ENCODE measurements at places on chromosomes 11 and 22.

DNA sequence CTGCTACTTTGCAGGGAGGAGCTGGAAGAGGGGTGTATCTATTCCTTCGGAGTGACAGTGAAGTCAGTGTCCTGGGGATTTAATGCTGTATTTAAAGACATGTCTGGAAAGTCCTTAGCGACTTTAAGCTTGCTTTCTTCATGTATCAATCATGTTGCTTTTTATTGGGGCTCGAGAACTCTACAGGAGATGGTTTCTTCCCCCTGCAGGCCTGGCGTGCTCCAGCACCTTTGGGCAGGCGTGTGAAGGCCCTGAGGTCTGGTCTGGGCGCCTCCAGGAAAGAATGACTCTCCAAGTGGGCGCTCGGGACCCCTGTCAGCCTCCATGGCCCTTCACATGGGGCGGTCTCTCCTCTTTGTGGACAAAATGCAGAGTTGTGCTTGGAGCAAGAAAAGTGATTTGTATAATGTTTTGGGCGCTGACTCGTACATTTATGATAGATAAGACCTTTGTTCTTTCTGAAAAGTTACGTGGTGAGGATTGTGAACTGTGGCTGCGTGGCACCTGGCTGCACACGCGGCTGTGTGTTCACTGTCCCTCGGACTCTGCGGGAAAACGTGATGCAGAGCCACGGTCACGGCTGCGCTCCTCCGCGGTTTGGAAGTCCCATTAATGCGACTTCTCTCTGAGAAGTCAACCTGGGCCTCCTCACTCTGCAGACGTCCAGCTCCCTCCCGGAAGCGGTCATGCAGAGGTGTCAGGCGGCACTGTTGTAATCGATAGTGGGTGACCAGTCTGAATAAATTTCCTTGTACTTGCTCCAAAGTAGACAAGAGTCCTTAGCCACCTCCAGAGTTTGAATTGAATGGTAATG lies 282.5 kb downstream of the TBC1D22A start:
- no peak for DNase-seq

DNA sequence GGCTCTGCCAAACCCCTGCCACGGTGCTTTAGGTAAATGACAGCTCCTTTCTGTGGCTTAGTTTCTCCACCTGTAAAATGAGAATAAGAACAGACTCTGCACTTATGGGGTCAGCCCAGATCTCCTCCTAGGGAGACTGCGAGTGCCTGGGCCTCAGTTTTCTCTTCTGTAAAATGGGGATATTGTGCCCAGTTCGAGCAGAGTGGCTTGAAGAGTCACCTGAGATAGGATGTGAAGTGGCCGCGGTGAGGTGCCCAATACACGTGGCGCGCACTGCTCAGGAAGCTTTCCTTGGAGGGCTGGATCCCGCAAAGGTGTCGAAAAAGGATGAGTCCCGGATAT lies 473 bp upstream of the EMID1 start:
- no peak for DNase-seq

GRCh38 chr11:116376547-116376946 lies 396.2 kb downstream of the BUD13 start:
- no peak for DNase-seq

- no peak for DNase-seq
These were observed 18.2 kb downstream of the KRTAP5-6 start for GRCh38 chr11:1714908-1715885.

GRCh38 chr11:73995247-73995646 lies 12.6 kb upstream of the UCP2 start:
- no peak for DNase-seq

DNA sequence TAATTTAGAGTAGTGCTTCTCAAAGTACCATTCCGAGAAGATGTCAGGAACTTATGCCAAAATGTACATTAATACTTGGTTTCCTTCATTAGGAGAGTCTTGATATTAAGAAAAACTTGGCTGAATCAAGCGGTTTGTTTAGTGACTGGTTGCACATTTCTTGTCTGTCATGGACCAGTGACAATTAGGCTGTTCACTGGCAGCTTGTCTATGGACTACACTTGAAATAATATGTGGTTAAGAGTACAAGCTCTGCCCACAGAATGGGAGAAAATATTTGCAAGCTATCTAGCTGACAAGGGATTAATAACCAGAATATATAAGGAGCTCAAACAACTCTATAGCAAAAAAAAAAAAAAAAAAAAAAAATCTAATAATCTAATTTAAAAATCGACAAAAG lies 24.6 kb downstream of the COA4 start:
- no peak for DNase-seq

DNA sequence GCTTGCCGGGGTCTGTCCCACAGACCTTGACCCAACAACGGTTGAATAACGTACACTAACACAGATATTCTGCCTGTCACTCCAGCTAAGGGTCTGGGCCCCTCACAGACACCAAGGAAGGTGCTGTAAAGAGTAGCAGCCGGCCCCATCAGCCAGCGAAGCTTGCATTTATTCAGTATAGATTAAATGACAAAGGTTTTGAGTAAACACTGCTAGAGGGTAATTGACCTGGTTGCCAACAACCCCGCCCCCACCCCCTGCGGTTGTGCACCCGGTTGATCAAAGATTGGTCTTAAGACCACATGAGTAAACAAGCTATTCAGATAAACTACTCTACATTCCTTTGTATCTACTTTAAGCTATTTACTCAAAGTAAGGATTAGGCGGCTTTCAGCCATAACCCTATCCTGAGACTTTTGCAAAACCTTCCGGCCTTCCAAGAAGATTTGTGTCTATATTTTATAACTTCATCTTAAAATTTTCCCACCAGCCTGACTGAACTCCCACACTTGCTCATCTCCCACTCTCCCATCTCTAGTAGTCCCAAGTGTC lies 4.8 kb upstream of the CKAP5 start:
- DNase-seq, result no peak

DNA sequence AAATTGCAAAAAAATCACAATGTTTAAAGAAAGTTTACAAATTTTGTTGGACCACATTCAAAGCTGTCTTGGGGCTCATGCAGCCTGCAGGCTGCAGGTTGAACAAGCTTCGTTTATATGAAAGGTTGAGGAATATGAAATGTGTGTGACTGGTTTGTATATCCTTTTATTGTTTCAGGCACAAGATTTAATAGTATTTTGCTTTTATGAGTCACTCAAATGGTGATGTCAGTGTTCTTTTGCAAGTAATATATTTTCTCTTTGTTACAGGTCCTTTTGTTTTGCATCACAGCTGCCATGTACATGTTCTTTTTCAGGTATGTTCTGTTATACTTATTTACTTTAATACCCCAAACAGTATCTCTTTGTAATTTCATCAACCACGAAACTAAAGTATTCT lies 198.6 kb downstream of the TMEM135 start:
- DNase-seq, result no peak

- DNase-seq, result no peak
These were observed 118.7 kb downstream of the KCNC1 start for GRCh38 chr11:17853280-17853679.

- no peak for DNase-seq
These were observed 284 bp downstream of the CCS start for GRCh38 chr11:66593303-66593635.

GRCh38 chr22:27128461-27129085 lies 471.2 kb downstream of the MIAT start:
- no peak for DNase-seq

DNA sequence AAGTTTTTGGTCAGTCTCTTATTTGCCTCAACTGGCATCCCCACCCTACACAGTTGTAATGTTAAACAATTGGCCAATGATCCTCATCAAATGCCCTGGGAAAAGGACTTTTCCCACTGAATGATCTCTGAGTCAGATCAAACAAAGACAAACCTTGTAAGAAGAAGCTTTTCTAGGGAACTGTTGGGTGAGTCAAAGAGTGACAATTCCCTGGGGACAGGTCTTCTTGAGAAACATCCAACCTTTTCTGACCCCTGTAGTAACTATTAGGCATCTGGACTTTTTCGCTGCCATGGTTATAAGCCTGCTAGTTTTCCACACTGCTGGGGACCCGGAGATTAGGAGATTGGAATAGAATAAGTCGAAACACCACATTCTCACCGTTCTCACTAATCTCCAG lies 789.8 kb upstream of the API5 start:
- no peak for DNase-seq

GRCh38 chr22:39292031-39292462 lies 27.4 kb downstream of the RPL3 start:
- DNase-seq, result peak; percentile 28

DNA sequence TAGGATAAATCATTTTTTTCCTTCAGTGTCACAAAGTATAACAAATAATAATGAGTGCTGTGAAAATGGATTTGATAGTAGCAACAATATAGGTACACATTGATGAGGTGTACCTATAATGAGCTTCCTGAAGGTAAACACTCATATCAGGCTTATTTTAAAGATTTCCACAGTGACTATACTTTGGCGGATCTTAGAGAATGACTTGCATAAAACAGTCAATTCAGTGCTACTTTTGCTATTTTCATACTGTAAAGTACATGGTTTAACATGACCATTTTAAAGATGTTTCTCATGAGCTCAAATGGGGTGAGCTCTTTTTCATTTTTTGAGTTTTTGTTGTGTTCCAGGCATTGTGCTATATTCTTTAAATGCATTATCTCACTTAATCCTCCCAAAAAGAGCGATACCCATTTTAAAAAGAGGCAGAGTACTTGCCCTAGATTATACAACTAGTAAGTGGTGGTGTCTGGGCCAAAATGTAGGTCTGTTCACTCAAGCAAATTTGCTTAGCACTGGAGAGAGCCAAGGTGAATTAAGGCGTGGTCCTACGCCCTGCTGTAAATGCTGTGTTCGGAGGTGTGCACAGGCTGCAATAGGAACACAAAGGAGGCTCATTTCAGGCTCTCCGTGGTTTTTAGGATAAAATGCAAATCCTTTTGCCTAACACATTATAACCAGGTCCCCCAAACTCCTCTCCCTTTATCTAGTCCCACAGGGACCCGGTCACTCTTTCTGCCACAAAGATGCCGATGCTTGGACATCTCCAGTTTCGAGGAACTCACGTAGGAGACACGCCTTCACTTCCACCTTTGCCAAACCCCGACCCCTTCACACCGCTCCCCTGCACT lies 617 bp upstream of the ALKBH3 start:
- DNase-seq, result no peak

DNA sequence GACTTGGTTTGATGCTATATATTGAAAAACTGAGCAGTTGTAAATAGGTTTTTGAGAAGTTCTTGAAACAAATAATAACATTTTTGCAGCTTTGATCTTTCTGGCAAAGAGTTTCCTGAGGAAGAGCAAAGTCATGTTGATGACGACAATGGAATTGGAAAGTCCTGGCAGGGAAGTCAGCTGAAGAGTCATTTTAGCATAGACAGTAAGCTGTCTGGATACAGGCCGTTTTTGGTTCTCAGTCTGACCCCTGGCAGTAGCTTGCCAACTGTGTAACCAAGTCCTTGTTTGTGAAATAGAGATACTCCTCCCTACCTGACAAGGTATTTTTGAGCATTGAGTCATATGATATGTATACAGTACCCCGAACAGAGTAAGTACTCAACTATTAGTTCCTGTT lies 193.3 kb downstream of the C11orf91 start:
- no peak for DNase-seq

- no peak for DNase-seq
These were observed 46.4 kb upstream of the CD82 start for GRCh38 chr11:44518968-44519550.

DNA sequence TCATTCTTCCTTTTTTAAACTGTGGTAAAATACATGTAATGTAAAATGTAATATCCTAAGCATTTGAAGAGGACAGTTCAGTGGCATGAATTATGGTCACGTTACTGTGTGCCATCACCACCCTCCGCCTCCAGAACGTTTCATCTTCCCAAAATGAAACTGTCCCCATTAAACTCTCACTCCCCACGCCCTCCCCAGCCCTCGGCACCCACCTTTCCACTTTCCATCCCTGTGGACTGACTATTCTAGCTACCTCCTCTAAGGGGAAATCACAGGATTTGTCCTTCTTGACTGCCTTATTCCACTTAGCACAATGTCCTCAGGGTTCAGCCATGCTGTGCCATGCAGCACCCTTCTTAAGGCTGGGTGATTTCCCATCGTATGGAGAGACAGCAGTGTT lies 1509.5 kb downstream of the BRD1 start:
- no peak for DNase-seq

DNA sequence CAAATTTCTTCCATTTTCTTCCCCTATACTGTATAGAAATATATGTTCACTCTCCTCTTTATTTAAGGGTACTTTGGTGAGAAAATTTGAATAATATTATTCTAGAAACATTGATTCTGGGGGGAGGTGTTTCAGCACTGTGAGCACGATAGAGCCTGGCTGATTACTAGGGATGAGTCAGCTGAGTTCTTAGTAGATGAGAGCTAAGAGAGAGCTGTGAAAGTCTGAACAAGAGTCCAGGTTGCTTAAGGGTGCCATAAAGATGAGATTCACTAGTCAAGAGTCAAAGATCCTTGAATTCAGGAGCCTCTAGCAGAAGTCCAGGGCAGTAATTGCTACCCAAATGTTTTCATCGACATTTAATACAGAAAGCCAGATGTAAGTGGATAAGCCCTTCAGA lies 756.6 kb upstream of the API5 start:
- no peak for DNase-seq

DNA sequence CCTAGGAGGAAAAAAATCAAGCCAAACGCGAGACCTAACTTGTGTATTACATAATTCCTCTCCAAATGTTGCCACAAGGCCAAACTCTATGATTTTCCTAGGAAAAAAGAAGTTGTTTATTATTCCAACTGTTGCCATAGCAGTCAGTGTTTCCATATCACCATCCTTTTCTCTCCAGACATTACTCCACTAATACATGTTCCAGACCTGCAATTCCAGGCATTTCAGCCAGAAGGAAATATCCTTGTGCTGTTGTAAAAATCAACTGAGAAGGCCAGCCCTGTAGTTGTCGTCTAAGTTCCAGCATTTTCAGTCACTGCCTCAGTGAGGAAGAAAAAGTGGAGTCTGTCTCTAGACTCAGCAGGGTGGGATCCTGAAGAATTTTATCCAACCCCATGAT lies 33.1 kb upstream of the PAMR1 start:
- DNase-seq, result no peak

DNA sequence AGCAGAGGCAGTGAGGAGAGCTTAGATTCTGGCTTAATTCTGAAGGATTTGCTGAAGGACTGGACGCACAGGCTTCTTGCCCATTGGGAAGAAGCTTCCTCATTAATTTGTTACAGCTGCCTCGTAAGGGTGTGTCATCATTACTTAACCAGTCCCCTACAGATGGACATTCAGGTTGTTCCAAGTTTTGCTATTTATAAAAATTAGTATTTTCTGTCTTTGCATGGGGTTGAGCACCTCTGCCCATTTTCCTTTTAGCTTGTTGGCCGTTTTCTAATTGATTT lies 38.1 kb downstream of the CAPN1 start:
- DNase-seq, result no peak

- DNase-seq, result no peak
These were observed 734.3 kb upstream of the ARHGAP42 start for GRCh38 chr11:99952816-99953215.
